ENCODE measurements at places on chromosomes 6 and 20. TPM values are rescaled to one million over a fixed set of nuclear protein-coding genes. Genes with fewer than 3 reads are reported as not detected.

Gene FAM8A1
- total RNA-seq, result 44.9 TPM

Gene CST3
- total RNA-seq, result 1,131 TPM

Gene EEF1A2
- 1.8 TPM for total RNA-seq

Gene TRIM38
- total RNA-seq, result 13.2 TPM

Gene PPIL6
- total RNA-seq, result 0.58 TPM

Gene DSN1
- 6.8 TPM for total RNA-seq

Gene TMEM14A
- 16.8 TPM for total RNA-seq

Gene ADGRG6
- 15.1 TPM for total RNA-seq

Gene EPB41L1
- total RNA-seq, result 63.1 TPM

Gene VARS2
- total RNA-seq, result 17.7 TPM

Gene CLIC5
- total RNA-seq, result 170 TPM

Gene TULP4
- 77.5 TPM for total RNA-seq

Gene PHACTR1
- total RNA-seq, result 1.5 TPM

Gene SNAI1
- total RNA-seq, result 0.25 TPM

Gene CD83
- total RNA-seq, result 2.6 TPM

Gene GABRR2
- total RNA-seq, result 0.75 TPM

Gene CASS4
- 1.3 TPM for total RNA-seq

Gene ANKS1A
- 31.8 TPM for total RNA-seq

Gene COL20A1
- not detected for total RNA-seq

Gene KCNQ5
- 0.47 TPM for total RNA-seq

Gene PAX1
- not detected for total RNA-seq

Gene NR2E1
- not detected for total RNA-seq

Gene MATN4
- total RNA-seq, result not detected

Gene ZFP57
- total RNA-seq, result not detected

Gene NKX2-4
- not detected for total RNA-seq

Gene SLC35D3
- 0.34 TPM for total RNA-seq

Gene FNDC11
- not detected for total RNA-seq

Gene ERMARD
- total RNA-seq, result 15.3 TPM

Gene DTNBP1
- total RNA-seq, result 21.0 TPM

Gene DEFB132
- not detected for total RNA-seq

Gene ELMO2
- total RNA-seq, result 25.3 TPM

Gene COL11A2
- total RNA-seq, result 0.55 TPM

Gene RBPJL
- total RNA-seq, result not detected

Gene PROKR2
- total RNA-seq, result not detected

Gene CENPW
- total RNA-seq, result 10.1 TPM

Gene FOXQ1
- total RNA-seq, result 0.27 TPM

Gene C6orf15
- not detected for total RNA-seq

Gene PTGIS
- total RNA-seq, result 13.0 TPM

Gene BMP2
- total RNA-seq, result 37.1 TPM

Gene IRF4
- total RNA-seq, result 11.0 TPM

Gene CTAGE9
- total RNA-seq, result not detected

Gene NHLRC1
- total RNA-seq, result 2.3 TPM

Gene CLVS2
- total RNA-seq, result 0.14 TPM

Gene RIPOR3
- 3.9 TPM for total RNA-seq

Gene CST2
- total RNA-seq, result not detected

Gene TMC2
- not detected for total RNA-seq

Gene C20orf202
- total RNA-seq, result 0.18 TPM

Gene PSMG4
- 13.8 TPM for total RNA-seq

Gene PRDM13
- total RNA-seq, result not detected

Gene DDRGK1
- total RNA-seq, result 70.3 TPM

Gene UBE2V1
- total RNA-seq, result 70.8 TPM

Gene ARMH2
- not detected for total RNA-seq

Gene PSORS1C2
- total RNA-seq, result not detected

Gene UBE2C
- total RNA-seq, result 6.8 TPM

Gene SERINC3
- 89.3 TPM for total RNA-seq

Gene PTPRT
- total RNA-seq, result 0.52 TPM

Gene STMND1
- 1.4 TPM for total RNA-seq

Gene HTR1E
- total RNA-seq, result not detected

All from left colon (tissue), 2 donors.